ENCODE measurements at places on chromosomes 6 and 20.

DNA sequence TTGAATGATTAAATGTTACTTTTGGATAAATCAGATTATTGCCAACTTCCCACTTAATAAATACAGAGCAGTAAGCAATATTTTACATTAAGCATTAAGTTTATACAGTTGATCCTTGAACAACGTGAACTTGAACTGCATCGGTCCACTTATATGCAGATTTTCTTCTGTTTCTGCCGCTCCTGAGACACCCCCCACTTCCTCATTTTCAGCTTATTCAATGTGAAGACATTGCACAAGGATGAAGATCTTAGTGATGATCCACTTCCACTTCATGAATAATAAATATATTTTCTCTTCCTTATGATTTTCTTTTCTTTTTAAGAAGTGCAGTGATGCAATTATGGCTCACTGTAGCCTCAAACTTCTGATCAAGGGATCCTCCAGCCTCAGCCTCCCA is 167.2 kb downstream of the LINC00237 start:
- DNase-seq: no peak

DNA sequence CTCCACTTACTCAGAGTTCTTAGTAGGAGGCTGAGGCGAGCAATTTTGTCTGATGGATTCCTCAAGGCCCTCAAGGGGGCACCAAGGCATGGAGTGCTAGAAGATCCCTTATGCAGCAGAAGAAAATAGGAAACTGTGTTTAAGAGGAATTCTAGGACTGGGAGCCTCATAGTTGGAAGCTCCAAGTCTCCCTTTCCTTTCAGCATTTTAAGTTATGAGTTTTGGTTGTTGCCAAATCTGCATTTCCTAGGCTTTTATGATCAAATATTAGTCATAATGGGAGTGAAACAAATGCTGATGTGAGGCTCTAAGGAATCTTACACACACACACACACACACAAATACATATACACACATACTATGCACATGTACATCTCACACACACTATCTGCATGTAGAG is 714.0 kb downstream of the UTRN start:
- no peak for DNase-seq

- no peak for DNase-seq
Observed at GRCh38 chr20:58069796-58070663, 158.4 kb downstream of the ANKRD60 start.

DNA sequence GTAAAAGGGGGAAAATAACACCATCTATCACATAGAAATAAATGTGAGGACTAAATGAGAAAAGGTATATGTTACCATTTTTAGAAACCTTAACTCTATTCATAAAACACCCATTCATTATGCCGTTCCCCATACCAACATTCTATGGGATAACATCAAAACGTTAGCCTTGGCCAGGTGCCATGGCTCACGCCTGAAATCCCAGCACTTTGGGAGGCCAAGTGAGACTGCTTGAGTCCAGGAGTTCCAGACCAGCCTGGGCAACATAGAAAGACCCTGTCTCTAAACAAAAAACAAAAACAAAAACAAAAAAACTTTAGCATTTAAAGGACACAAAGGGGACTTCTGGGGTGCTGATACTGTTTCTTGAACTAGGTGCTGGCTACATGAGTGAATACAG is 1.3 kb downstream of the PIGU start:
- DNase-seq: no peak

DNA sequence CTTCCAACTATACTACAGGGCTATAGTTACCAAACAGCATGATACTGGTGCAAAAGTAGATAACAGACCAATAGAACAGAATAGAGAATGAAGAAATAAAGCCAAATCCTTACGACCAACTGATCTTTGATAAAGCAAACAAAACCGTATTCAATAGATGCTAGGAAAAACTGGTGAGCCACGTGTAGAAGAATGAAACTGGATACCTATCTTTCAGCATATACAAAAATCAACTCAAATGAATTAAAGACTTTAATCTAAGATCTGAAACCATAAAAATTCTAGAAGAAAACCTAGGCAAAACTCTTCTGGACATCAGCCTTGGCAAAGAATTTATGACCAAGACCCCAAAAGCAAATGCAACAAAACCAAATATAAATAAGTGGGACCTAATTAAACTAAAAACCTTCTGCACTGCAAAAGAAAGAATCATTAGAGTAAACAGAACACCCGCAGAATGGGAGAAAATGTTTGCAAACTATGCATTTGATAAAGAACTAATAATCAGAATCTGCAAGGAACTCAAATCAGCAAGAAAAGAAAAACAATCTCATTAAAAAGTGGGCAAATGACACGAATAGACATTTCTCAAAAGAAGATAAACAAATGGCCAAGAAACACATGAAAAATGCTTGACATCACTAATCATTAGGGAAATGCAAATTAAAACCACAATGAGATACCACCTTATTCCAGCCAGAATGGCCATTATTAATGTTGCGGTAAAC is 109.8 kb downstream of the TAF4 start:
- no peak for DNase-seq
